ENCODE measurements at places on chromosomes 5 and 9.

DNA sequence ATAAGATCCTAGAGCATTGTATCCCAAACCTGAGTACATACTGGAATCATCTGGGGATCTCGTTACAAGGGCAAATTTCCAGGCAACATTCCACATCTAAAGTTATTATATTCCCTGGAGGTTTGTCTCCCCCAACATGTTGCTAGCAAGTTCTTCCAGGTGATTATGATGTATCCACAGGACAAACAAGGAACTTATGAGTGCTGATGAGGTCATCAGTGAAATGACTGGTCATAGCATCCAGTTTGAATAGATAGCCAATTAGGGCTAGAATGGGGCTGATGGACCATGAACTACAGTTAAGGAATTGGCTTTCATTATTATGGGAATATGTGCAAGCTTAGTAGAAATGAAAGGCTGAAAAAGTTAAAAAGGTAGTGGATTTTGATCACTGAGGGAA, 115.2 kb downstream of the CWC27 start:
- DNase-seq, result no peak

DNA sequence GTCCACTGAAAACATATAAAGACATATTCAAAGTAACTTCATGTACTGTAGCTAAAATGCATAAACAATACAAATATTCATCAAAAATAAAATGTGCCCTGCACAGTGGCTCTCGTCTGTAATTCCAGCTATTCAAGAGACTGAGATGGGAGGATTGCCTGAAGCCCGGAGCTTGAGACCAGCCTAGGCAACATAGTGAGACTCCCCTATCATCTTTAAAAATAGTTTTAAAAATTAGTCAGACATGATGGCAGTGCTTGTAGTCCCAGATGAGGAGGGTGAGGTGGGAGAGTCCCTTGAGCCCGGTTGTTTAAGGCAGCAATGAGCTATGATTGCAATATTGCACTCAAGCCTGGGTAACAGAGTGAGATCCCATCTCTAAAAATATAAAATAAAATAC, 534.1 kb downstream of the ANXA1 start:
- DNase-seq, result no peak

DNA sequence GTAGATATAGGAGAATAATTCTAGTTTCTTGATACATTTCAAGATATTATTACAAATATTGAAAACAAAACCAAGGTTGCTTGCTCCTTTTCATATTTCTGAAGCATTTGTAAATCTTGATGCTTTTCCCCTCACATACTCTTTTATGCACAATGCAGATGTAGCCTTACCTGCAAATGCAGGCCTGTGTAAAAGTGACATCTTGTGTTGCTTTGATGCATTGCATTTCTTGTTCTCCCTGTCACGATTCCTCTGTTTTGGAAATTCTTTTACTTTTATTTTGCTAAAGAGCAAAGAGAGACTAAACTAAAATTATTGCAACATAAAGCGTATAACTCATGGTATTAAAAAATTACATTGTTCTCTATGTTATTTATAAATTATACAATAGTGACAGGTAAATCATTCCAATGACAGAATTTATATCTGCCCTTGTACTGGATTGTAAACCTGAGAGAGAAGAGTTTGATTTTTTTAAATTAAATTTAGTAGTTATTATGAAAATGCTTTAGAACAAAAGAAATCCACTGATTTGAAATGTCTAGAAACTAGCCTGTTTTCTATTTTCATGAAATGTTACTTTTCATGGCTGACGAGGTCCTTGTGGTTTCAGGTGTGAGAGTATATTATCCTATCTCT, 970.0 kb downstream of the MAT2B start:
- peak; percentile 8 for DNase-seq

DNA sequence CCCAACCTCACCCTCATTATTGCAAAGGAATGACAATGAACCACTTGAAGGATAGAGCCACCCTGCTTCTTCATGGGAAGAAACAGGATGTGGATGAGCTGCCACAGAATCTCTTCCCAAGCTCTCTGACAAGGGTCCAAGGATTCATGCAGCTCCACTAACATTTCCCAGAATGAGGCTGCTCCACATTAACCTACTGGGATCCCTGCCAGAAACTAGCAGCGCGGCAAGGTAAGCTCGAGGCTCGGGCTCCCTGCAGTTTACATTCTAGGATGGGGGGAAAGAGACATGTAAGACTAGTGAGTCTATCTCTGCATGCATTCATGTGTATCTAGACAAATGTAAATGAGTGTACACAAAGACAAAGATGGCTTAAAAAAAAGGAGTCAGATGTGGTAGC, 12.1 kb downstream of the DCAF12 start:
- no peak for DNase-seq

DNA sequence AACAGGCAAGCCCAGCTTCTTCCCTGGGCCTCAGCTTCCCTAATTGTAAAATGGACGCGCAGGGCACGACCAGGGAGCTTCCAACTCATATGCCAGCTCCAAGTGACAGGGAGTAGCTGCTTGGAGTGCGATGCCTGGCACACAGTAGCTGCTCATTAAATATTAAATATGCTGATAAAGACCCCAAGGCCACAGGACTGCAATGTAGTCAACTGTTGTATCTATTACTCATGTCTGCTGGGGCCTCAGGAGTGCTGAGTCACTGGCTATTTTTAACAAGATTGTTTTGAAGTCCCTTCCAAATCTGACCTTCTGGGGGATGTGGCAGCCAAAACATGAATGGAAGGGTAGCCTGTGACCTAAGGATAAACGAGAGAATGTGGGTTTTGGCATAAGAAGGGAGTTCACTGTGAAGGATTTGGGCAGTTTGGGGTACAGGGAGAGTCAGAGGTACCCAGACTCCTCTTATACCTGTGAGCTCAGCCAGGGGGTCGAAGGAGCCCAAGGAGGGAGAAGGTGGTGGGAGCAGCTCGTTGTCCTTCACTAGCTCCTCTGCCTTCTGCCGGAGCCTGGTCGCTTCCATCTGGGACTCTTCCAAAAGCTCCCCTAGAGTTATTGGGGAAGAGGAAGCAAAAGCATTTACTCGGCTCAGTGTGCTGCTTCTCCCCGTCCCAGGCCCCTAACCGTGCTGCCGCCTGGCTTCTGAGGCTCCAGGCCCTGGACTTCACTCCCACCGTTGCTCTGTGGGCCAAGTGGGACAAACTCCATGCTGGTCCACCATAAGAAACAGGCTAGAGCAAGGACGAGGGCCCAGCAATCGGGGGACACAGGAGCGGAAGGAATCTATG, 17.5 kb downstream of the TNIP1 start:
- DNase-seq, result no peak

DNA sequence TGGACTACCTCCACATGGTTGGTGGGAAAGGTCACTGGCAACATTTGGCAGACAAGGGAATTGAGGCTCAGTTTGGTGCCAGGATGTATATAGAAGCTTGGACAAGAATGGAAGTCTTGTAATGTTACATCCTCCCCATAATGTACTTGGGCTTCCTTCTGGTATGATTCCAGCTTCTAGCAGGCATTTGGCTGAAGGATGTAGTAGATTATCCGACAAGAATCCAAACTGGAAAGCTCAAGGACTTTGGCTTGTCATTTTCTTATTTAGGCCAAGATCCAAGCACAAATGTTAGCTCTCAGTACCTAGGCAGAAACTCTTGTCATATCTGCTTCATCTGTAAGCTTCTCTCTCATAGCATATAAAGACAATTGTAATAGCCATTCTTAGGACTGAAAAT, 209.1 kb downstream of the MAPKAP1 start:
- DNase-seq, result no peak

- DNase-seq, result no peak
Measured at GRCh38 chr5:105508519-105508918, 1945.9 kb upstream of the NUDT12 start.

GRCh38 chr9:86434039-86434726, 80.0 kb upstream of the TUT7 start:
- peak; percentile 37 for DNase-seq

GRCh38 chr5:5221724-5222123, 81.6 kb downstream of the ADAMTS16 start:
- no peak for DNase-seq

Data from NCI-H1694 (cell line).